Fibroblast of skin of left quadriceps (primary cell): ENCODE measurements at places on chromosomes 7 and 10.
A peak's percentile ranks its signal among the peaks of the same experiment; 100 is the strongest.

- DNase-seq: no peak
Observed at GRCh38 chr7:55475855-55476803, 96.2 kb downstream of the VOPP1 start.

- DNase-seq: peak; percentile 3
Observed at GRCh38 chr7:37732253-37732652, 48.7 kb downstream of the GPR141 start.

DNA sequence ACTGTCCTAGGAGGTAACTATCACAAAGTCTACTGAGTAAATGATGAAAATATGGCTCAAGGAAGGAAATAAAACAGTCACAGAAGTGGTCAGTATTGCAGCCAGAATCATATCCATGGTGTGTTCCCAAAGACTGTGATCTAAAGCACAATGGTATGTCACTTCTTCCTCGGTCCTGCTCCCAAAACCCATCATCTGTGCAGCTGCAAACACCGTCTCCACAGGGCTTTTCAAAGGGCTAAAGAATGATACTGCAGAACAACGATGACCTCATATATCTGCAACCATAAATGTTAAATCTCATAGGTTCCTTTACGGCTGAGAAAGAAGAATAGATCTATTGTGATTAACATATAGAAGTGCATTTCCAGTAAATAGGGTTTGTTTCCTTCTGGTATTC lies 465.0 kb downstream of the GRID1 start:
- DNase-seq: no peak

- DNase-seq: no peak
Observed at GRCh38 chr10:77841711-77842375, 84.7 kb downstream of the DLG5 start.

- no peak for DNase-seq
Observed at GRCh38 chr7:82964150-82964882, 198.4 kb downstream of the PCLO start.

- no peak for DNase-seq
Observed at GRCh38 chr10:51620131-51620530, 79.3 kb downstream of the CSTF2T start.
